GM19239 (cell line): ENCODE measurements at places on chromosomes 11 and 22.
A peak's percentile ranks its signal among the peaks of the same experiment; 100 is the strongest.

GRCh38 chr22:43343670-43344519 is 723 bp upstream of the SCUBE1 start:
- no peak for DNase-seq

- no peak for DNase-seq
Observed at GRCh38 chr11:128324531-128325141, 262.7 kb downstream of the ETS1 start.

- DNase-seq = no peak
Observed at GRCh38 chr11:36165621-36166397, 123.4 kb downstream of the COMMD9 start.

GRCh38 chr11:35933320-35933871 is 10.5 kb upstream of the LDLRAD3 start:
- DNase-seq = no peak

DNA sequence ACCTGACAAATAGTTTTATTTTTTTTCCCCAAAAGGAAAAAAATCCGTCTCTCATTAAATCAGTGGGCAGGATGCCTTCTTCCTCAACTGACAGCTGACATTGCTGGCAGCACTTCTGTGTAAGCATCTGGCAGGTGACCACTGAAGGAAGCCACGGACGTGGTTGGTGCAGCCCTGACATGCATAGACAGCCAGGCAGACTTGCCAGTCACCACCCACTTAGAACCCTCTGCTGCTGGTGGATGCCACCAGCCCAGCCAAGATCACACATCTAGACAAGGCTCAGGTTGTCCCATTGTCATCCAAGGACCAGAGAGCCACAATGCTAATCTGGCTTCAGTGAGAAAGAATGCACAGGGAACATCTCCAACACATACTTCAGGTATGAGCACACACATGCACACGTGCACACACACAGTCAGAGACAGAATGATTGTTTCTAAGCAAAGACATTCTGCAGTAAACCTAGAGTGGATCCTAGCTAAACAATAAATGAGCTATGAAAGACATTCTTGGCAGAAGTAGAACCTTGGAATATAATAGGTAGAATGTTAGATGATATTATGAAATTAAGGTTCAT is 49.8 kb upstream of the BMAL1 start:
- DNase-seq = no peak

DNA sequence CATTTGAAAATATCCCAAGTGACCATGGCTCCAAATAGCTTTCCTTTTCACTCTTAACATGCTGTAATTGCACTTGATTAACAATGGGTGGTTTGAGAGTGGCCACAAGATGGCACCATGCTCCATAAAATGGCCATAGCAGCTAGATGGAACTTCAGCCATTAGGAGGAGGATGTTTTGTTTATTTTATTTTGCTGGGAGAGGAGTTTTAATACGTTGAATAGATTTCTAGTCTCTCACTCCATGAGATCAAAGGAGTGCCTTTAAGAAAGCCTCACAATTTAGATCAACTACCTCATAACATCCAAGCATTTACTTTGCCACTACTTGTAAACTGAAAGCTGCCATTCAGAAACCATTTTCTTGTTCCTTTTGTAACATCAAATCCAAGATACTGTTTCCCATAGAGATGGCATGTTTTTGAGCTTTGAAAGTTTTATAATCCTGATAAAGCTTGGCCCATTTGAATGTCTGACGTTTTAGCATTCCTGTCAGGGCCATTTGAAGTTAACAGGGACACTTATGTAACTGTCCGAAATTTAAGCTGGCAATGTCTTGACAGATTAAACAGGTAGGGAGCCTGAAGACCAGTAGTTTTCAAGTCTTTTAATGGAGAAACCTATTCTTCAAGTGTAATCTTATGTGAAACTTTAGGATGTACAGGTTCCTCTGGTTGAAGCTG is 4.7 kb downstream of the FEN1 start:
- DNase-seq = no peak

GRCh38 chr22:50085211-50085972 is at the start of gene MLC1:
Gene MLC1, minus strand, starts transcription at chr22:50085426. Its CDS starts 524 bp downstream, at chr22:50084902.
- no peak for DNase-seq

GRCh38 chr11:34358258-34358727 is 483 bp upstream of the ABTB2 start:
- DNase-seq = no peak

- DNase-seq = no peak
Observed at GRCh38 chr22:44496844-44497217, 1.2 kb downstream of the RTL6 start.

DNA sequence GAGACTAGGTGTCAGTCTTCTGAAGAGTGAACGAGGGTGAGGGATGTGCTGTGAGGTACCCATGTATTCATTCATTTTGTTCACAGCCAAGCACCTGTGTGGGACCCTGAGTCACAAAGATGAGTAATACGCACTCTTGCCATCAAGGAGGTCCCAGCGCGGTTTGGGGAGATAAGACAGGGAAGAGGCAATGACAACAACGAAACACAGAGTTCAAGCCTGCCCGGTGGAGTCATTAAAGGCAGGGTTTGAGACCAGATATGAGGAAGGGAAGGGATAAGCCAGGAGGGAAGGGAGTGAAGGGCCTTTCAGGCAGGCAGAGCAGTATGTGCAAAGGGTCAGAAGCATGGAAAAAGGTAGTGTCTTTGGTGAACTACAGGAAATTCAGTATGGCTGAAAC is 4.6 kb downstream of the DCHS1 start:
- DNase-seq = no peak

DNA sequence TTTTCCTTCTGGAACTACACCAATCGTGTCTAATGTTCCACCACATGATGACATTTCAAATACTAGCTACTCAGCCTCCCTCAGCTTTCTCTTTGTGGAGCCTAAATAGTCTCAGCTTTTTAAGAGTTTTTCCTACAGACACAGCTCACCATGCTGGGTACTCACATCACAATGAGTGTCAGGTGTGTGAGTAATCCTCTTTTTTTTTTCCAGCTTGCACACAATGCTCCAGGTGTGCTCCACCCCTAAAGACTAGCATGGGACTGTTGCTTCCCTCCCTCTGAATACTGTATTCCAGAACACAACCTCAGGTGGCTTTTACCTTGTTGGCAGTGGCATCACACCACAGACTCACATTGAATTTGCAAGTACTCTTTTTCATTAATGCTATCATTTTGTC is 11.7 kb downstream of the BTG4 start:
- DNase-seq = no peak

DNA sequence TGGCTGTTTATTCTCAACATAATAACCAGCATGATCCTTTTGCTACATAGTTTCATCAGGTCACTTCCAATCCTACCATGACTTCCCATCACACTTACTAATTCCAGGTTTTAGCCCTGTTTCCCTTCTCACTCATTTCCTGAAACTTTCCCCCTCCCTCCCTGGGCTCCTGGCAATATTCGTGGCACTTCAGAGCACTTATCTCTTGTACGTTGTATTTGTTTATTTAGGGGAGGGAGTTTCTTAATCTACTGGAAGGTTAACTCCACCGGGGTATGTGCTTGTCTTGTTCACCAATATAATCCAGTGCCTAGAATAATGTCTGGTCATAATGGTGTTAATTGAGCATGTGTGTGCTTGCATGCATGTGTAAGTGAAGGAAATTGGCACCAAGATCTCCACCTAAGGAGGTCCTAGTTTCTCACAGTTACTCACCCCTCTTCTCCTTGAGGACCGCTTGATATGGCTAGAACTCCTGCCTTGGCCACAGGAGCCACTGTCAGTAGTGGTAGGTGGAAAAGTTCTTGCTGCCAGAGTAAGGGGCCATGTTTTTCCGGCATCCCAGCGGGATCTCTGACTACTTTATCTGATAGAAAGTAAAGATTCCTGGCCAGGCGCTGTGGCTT is 11.7 kb downstream of the EIF3L start:
- DNase-seq = no peak

GRCh38 chr11:86518211-86518610 is 143.5 kb downstream of the CCDC81 start:
- no peak for DNase-seq

DNA sequence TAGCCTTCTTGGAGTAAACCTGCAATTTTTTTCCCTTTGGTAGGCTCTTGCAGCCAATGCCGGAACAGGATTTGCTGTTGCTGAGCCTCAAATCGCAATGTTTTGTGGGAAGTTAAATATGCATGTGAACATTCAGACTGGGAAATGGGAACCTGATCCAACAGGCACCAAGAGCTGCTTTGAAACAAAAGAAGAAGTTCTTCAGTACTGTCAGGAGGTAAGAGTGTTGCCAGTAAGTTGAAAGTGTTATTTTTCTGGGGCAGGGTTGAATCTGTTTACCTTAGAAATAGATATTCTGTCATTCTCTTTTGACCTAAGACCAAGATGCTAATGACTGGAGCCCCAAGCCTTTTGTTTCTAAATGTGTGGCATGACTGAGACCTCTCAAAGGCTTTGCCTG is 39.7 kb downstream of the APLP2 start:
- no peak for DNase-seq

DNA sequence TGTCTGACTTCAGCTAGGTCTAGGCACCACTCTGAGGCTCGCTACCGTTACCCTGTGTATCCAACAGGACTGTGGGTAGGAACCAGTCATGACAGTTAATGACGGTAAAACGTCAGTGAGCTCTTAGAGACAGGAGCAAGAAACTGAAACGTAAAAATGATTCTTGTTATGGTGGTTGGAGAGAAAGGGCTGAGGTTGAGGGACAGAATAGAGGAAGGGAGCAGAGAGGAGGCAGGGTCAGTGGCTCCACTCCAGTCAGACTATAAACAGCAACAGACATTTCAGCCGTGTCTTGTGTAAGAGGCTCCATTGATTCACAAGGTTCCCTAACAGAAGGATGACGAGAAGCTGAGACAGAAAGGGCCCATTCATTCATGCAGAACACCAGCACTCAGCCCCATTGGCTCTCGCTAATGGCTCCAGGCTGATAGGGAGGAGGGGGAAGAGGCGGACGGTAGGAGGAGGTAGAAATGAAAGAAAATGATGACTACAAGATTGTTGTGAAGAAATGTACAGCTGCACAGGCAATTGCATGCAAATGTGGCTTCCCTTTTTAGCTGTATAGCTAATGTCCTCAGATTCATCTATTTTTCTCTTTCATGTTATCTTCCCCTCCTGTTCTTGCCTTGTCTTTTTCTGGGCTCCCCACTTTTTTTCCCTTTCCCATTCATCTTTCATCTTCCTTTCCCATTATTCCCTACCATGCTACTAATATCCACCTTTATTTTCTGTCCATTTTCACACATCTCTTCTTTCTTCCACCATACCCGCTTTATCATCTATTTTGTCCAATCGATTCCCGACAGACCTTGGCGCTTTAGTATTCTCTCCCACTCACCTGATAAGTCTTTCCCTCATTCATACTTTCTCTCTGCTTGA is 34.3 kb downstream of the ETS1 start:
- peak; percentile 76 for DNase-seq

GRCh38 chr22:47084226-47084625 is 321.8 kb downstream of the TBC1D22A start:
- no peak for DNase-seq

DNA sequence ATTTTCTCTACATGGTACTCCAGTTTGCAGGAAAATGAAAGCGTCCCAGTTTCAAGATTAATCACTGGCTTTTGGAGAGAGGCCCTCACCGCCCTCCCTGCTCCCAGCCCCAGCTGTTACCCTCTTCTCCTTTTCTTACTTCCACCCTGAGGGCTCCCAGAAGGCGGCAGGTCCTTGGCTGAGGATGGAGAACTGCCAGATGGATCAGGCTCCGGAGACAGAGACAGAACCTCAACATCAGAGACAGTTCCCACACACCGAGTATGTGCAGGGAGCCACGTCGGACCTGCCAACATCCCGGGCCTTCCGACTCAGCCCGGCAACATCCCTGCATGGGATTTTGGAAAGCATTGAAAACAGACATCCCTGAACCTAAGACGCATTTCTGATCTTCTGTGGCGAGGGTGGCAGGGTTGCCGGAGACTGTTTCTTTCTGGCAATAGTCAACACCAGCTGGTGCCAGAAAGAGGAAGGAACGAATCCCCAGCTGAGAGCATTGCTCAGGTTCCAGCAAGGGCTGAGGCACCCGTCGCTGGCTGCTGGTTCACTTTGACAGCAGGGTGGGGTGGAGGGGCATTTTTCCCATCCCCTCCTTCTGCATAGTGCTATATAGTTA is 467.1 kb downstream of the MIAT start:
- no peak for DNase-seq

GRCh38 chr11:44483919-44484610 is 81.4 kb upstream of the CD82 start:
- no peak for DNase-seq

- DNase-seq = no peak
Observed at GRCh38 chr11:70487756-70488155, 89.4 kb downstream of the CTTN start.
